ENCODE measurements at places on chromosomes 1 and 21. TPM values are rescaled to one million over a fixed set of nuclear protein-coding genes. Genes with fewer than 3 reads are reported as not detected.

Gene ERICH3
- total RNA-seq: not detected

Gene RNU11
- not detected for total RNA-seq

Gene ANGPTL3
- total RNA-seq: not detected

Gene LDLRAD1
- not detected for total RNA-seq

Gene SYCP1
- total RNA-seq: not detected

Gene RAP1GAP
- 3.8 TPM for total RNA-seq

Gene SPOCD1
- total RNA-seq: 0.44 TPM

Gene CC2D1B
- 44.0 TPM for total RNA-seq

Gene SPATA6
- 9.9 TPM for total RNA-seq

Gene LORICRIN
- not detected for total RNA-seq

Gene AUNIP
- total RNA-seq: 1.3 TPM

Gene CYP4Z1
- total RNA-seq: not detected

Gene ELAPOR1
- total RNA-seq: 0.31 TPM

Gene EFHD2
- total RNA-seq: 20.3 TPM

Gene L1TD1
- total RNA-seq: not detected

Gene KRTAP13-4
- total RNA-seq: not detected

Gene ARHGEF10L
- total RNA-seq: 26.0 TPM

Measured in osteocyte (in vitro differentiated cells).